Skeletal muscle cell (primary cell): ENCODE measurements at places on chromosomes 7 and 10.

DNA sequence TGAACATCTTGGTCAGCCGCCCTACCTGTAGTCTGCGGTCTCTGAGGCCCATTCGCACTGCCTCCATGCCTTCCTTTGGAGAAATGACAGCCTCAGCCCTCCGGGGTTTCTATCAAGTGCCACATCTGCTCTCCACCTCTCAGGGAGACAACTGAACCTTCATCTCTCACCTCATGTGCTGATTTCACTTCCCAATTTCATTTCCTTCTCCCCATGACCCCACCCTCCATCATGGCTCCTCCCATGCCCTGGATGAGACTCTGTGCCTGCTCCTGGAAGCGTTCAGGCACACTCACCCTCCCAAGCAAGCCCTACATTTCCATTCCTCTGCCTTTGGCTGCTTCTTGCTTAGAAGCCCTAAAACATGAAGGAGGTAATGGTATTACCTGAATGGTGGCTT is 7.8 kb upstream of the SCD start:
- no peak for DNase-seq

DNA sequence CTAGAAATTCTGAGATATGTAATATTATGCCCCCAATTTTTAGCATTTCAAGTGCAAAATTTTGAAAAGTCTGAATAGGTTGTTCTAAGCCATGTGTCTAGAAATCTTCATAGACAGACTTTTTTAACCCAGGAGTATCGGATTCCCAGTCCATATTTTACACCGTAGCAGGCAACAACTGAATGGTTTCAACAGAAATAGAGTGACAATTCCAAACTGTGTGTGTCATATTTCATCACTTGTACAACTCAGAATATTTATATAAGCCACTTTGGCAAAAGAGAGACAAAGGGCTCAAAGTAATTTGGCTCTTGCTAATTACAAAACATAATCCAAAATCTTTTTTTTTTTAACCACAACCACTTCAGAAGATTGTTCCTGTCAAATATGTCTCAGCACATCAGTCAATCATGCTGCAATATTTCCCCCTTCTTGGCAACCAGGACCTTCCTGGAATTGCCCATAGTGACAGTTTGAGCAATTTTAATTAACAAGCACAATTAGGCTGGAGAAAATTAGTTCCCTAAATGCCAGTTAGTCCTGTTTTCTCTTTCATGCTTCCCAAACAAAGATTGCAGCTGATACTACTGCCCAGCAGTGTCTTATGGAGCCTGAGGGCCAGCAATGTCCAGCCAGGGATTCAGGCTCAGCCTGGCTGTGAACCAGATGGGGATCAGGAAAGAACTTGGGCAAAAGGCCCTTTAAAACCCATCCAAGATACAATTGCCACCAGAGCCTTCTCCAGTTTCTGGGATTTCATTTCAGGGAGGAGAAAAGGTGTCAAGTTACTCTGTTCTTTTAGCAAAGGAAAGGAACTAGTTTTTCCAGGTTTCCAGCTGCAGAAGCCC is 533.3 kb upstream of the GHITM start:
- no peak for DNase-seq

- DNase-seq = peak; percentile 87
These were observed 707.5 kb upstream of the FZD8 start for GRCh38 chr10:36349445-36350078.

GRCh38 chr7:129394101-129394500 is 40.1 kb upstream of the STRIP2 start:
- DNase-seq = no peak

GRCh38 chr7:142939226-142939910 is at the start of gene LLCFC1:
Gene LLCFC1, plus strand, starts transcription at chr7:142939484. Its CDS starts 138 bp downstream, at chr7:142939622.
- DNase-seq = no peak

GRCh38 chr7:139588632-139589031 is 65.1 kb downstream of the CLEC2L start:
- peak; percentile 61 for DNase-seq

- DNase-seq = no peak
These were observed 52.2 kb downstream of the IRF5 start for GRCh38 chr7:128989961-128990360.

DNA sequence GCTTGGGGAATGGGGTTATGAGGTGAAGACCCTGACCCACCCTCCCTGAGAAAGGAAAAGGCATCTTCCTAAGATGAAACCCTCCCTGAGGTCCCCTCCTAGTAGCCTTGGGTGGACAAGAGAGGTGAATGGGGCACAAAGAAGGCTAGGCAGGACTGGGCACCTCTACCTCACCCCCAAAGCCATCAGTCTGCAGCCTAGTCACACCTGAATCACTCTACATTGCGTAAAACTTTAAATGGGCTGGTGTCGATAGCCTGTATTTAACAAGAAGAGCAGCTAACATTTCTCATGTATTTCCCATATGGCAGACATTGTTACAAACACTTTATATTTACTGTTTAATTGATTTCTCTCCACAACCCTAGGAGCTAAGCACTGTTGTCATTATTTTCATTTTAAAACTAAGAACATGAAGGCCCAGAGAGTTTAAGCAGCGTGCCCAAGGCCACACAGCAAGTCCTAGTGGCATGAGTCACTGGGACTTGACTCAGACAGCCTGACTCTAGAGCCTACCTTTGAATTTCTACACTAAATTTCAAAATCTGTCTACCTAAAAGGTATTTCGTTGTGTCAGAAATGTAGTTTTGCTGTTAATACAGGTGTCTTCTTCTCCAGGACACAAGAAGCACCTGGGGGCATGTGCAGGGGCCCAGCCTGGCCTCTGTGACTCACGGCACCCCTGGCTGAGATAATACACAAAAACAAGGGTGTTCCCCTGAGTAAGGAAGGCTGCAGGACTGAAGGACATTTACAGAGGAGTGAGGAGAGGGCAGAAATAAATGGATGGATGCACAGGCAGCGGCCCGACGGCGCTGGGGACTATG is 3.4 kb downstream of the AOC1 start:
- DNase-seq = no peak

DNA sequence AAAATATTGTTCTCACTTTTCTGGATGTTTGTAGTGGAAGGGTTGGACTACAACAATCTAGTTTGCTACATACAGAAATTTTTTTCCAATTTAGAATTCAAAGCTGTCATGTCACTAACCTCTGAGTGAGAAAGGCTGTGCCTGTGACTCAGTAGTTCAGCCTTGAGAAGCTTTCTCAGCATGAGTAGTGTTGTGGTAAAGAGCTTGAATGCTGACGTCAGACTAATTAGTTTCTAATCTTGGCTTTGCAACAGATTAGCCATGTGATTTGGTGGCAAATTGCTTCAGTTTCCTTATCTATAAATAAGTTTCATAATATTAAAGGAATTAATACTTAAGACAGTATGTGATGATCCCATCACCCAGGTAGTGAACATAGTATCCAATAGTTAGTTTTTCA is 83.8 kb downstream of the ABCA13 start:
- DNase-seq = peak; percentile 5

- DNase-seq = no peak
These were observed 807.9 kb upstream of the MBL2 start for GRCh38 chr10:53580465-53580864.
